Activated CD4-positive, alpha-beta T cell treated with anti-CD3 and anti-CD28 coated beads, Interleukin-2, amount 50 U/mL, for 4 hours (primary cell): ENCODE measurements at places on chromosomes 16 and 17.

- DNase-seq, result no peak
Observed at GRCh38 chr17:39636587-39636926, 387 bp upstream of the STARD3 start.

- no peak for DNase-seq
Observed at GRCh38 chr17:80826346-80826954, 165.2 kb upstream of the CHMP6 start.

DNA sequence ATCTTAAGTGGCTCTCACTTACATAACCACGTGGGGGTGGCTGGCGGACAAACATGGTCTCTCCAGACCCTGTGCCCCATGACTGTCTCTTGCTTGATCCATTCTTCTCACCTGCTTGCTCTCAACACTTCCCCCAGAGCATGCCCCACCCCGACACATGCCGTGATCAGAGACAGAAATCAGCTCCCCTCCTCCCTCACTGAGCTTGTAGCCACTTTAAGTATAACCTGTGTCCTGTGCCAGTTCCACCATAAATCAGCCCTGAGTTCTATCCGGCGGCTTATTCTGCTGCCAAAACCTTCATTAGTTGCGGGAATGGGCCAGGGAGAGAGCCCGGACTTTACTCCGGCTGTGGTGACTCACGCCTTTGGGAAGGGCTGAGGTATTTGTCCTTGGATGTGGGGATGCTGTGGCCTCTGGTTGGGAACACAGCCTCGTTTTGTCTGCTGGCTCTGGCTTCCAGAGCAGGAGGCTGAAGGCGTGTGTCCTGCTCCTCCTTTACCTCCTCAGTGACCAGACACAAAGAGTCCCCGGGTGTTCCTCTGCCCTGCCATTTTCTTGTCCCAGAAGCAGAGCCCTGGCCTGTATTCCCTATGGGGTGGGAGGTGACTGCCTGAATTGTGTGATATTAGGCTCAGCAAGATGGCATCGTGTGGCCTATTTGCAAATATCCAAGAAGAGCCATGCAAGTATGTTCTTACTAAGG, 21.1 kb downstream of the ANKRD40 start:
- DNase-seq, result no peak

DNA sequence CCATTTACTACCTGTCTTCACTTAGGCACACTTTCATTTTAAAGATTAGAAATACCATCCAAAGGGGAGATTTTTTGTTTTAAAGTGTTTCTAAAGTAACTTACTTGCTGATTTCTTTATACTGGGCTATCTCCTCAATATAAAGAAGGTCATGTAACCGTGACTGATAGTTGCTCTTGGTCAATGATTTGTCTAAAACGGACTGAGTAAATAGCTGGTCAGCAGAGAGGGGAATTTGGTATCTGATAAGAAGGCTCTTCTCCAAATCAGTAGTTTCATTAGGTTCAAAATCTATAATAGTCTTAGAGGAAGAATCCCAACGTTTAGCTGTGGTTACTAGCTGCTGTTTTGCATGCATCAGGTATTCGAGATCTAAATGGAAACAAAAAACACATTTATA, 66.4 kb downstream of the HELZ start:
- DNase-seq, result no peak

DNA sequence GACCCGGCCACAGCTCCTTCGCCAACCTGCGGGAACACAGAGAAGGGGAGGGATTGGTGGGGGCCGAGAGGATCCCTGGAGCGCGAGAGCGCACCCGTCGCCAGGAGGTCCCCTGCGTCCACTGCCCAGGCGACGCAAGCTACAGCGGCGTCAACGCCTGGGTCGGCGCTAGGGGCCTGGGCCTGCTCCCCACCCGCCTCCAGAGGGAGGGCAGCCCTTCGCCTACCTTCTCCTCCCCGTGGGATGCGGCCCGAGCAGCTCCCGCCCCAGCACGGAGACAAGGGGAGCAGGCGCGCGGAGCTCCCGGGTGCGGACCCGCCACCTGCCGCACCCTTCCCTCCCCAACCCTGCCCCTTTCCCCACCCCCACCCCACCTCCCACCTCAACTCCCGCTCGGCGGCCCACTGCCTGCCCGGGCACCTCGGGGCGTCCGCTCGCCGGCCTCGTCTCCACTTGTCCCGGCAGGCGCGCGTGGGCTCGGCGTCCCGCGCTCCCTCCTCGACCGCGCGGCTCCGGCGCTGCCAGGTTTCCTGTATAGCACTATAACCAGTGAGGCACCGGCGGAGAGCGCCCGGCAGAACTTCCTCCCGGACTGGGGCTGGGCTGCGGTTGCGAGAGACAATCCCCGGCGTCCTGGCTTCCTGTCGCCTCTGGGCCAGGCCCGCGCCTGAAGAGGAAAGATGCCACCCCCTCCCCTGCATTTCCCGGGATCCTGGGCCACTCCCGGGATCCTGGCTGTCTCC, 119.1 kb upstream of the SMURF2 start:
- DNase-seq, result peak; percentile 28
